ENCODE measurements at places on chromosomes 1 and 21. TPM values are rescaled to one million over a fixed set of nuclear protein-coding genes. Genes with fewer than 3 reads are reported as not detected.

- H3K36me3 ChIP-seq, result no peaks in the 10 kb centered on the region
- no peaks in the 10 kb centered on the region for H3K4me1 ChIP-seq
- H3K27ac ChIP-seq, result no peak overlapping the region
- no peaks in the 10 kb centered on the region for H3K27me3 ChIP-seq
- H3K4me3 ChIP-seq, result no peak overlapping the region
- DNase-seq, result no peak
Measured at GRCh38 chr1:145729666-145730436, 10.6 kb downstream of the CD160 start.

DNA sequence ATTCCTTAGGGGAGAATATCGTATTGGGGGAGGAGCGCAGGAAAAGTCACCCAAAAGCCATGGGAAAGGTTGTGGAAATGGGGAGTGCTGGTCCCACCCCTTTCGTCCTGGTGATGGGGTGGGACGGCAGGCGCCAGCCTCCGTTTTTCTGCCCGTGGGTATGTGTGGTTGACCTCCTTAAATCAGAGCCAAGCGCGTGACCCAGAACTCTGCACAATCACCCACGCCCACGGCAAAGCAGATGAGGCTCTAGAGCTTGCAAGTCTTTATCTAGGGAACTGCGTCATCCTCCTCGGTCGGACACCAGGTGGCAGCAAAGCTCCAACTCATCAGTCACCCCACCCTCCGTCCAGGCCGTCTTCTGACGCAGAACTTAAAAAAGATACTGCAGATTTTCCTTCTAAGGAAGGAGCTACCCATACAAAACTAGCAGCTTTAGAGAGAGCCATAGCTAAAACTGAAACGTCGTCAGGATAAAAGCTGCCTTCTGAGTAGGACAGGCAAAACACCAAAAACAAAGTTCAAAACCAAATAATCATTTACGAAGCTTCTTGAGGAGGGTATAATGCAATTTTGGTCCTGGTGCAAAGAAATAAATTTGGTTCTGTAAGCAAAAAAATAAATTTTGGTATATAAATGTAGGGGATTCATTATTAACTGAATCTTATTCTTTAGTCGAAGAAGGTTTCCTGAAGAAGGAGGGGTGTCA is 62.0 kb downstream of the TBX19 start:
- no peaks in the 10 kb centered on the region for H3K27me3 ChIP-seq
- DNase-seq, result peak; percentile 92
- H3K36me3 ChIP-seq, result no peaks in the 10 kb centered on the region
- H3K4me1 ChIP-seq, result peaks cover 19% of the 10 kb centered on the region

DNA sequence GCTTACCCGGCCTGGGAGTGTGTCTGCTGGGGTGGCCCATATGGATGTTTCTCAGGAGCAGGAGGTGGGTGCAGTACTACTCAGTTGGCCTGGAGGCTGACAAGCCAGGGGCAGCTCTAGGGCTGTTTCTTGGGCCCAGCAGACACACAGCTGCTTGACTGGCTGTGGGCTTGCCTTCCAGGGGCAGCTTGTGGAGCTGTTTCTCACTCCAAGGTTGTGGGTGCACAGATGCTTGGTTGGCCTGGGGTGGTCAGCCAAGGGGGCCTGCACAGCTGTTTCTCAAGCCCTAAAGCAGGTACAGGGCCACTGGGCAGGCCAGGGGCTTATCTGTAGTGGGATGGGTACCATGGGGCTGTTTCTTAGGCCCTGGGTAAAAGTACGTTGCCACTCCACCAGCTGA is 1078.1 kb upstream of the ADGRL2 start:
- no peaks in the 10 kb centered on the region for H3K27me3 ChIP-seq
- no peak for DNase-seq
- no peak overlapping the region for H3K27ac ChIP-seq

DNA sequence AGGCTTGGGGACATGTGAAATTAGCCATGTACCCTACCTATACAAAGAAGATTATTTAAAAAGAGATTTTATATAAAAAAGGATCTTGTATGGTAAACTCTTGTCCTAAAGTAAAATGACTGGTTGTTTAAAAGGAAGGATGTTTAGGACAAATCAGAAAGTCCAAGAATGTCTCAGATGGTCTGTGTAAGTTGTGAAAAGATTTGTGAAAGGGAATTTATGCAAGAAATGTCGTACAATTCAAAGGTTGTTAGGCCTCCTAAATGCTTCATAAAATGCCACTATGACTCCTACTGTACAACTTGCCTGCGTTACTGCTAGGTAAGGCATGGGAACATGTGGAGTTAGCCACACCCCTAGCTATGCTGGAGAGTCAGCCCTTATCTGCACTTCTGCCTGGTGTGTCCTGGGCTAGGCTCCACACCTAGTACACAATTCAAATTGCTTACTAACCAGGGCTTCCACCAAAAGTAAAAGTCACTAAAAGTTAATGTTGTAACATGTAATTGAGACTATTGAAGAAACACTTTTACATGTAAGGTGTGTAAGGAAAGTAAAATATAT is 19.7 kb downstream of the PRDX6 start:
- H3K27me3 ChIP-seq, result no peaks in the 10 kb centered on the region
- H3K4me3 ChIP-seq, result no peak overlapping the region
- H3K4me1 ChIP-seq, result no peaks in the 10 kb centered on the region
- peaks cover 2% of the 10 kb centered on the region for H3K36me3 ChIP-seq

ATP1A2 gene
- total RNA-seq, result not detected
